ENCODE measurements at places on chromosomes 2 and 18.

GRCh38 chr18:9839853-9840252 is 45.9 kb upstream of the TXNDC2 start:
- no peak for DNase-seq

DNA sequence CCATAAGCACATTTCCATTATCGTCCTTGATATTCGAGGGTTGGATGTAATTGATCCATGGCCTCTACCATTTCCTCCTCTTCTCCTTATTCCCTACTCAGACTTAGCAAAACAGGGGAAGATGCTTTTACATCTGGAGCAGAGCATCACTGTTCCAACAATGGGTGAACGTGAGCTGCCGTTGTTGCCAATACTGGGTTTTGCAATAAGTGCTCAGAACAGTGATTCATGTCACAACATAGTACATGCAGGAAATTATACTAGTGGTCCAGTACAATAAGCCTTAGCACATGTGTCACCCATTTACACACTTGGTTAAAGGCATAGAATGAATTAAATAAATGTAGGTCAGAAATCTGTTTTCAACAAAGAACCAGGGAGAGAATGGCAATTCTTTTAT is 112.4 kb downstream of the DCC start:
- DNase-seq = no peak

GRCh38 chr2:8544171-8544785 is 137.6 kb upstream of the ID2 start:
- peak; percentile 44 for DNase-seq

GRCh38 chr2:173955004-173955403 is 10.2 kb downstream of the SP3 start:
- DNase-seq = no peak

All from tibial artery (tissue), 4 donors.